ENCODE measurements at places on chromosomes 7 and 10.

- DNase-seq = no peak
Observed at GRCh38 chr10:62815381-62816075, 638 bp downstream of the EGR2 start.

GRCh38 chr10:97757471-97757870 is 14.3 kb downstream of the SFRP5 start:
- no peak for DNase-seq

- DNase-seq = no peak
Observed at GRCh38 chr7:121382473-121382872, 13.6 kb downstream of the FAM3C start.

DNA sequence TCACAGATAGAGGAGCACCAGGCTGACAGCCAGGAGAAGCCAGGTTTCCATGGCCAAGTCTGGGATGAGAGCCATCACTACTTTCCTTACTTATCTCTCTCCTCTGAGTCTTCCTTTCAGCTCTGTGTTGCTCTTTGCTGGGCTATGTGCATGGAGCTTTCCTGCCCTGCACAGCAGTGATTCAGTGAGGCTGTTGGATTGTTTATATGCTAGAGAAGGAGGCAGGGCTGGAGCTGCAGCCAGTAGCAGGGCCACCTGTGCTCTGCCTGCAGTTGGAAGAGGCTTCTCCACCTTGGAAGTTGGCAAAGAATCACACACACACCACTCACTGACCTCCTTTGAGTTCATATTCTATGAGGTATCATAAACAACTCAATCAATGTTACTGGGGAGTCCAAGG is at the start of gene CYP3A4:
TSS of gene CYP3A4 (minus strand) at position 178 of the 400 bp plus-strand sequence. CDS start at position 75, 103 bp downstream.
- no peak for DNase-seq

GRCh38 chr7:46909601-46910051 is 672.3 kb downstream of the TNS3 start:
- DNase-seq = no peak
